Right renal pelvis (tissue), 4 donors: ENCODE measurements at places on chromosomes 7 and 10.

DNA sequence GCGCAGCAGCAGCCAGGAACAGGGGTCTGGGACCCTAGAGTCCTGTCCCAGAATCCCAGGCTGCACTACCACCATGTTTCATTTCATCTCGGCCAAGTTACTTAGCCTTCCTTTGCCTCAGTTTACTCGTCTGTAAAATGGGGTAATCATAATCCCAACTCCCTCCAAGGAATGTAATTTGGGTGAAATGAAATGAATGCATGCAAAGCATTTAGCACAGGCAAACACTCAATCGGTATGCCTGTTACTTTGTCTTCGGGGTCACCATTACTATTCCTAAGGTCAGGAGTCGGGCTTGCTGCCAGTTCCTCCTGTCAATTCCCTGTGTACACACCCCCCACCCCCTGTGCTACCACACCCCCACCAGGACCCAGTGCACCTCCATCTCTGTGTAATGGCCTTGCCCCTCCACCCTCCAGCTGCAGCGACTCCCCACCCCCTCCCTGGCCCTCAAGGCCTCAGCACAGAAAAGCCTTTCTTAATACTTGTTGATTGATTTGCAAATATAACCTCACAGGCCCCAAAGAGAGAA is 1.7 kb downstream of the TNS3 start:
- no peak for DNase-seq

DNA sequence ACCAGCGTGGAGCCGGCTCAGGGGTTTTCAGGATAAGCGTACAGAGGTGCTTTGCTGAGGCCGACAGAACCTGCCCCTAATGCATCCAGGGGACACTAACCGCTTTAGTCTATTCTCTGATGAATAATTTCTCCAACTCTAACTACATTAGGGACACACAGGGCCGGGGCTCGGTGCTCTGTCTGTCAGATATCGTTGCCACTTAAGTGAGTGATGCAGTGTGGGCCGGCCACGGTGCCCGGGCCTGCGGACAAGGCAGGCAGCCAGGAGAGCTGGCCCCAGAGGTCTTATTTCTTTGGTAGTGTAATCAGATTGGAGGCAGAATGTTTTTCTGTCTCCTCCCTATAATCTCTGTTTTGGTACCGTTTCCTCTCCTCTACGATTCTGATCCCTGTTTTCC is 62.7 kb downstream of the ADRA2A start:
- DNase-seq = no peak

GRCh38 chr10:16195894-16196293 is 240.9 kb upstream of the PTER start:
- no peak for DNase-seq

DNA sequence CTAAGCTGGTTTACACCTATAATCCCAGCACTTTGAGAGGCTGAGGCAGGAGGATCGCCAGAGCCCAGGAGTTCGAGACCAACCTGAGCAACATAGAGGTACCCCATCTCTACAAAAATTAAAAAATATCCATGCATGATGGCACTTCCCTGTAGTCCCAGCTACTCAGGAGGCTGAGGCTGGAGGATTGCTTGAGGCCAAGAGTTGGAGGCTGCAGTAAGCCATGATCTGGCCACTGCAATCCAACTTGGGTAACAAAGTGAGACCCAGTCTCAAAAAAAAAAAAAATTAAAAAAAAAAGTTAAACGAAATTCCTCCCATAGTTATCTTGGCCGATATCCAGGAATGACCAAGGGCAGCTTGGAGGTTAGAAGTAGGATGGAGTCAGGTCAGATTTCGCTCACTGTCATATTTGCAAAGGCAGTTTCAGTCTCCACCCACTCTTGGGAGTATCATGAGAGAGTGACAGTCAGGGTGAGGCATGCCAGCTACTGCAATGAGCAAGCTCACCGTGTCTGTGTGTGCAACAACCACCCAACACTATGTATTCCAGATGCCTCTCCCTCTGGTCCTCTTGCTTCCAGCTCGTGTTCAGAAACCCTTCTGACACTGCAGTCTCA is 6.0 kb upstream of the ZDHHC4 start:
- no peak for DNase-seq

- no peak for DNase-seq
Observed at GRCh38 chr10:121724282-121724681, 126.0 kb upstream of the FGFR2 start.

- no peak for DNase-seq
Observed at GRCh38 chr7:2668401-2668800, 19.6 kb upstream of the AMZ1 start.
